ENCODE measurements at places on chromosomes 7 and 10.

DNA sequence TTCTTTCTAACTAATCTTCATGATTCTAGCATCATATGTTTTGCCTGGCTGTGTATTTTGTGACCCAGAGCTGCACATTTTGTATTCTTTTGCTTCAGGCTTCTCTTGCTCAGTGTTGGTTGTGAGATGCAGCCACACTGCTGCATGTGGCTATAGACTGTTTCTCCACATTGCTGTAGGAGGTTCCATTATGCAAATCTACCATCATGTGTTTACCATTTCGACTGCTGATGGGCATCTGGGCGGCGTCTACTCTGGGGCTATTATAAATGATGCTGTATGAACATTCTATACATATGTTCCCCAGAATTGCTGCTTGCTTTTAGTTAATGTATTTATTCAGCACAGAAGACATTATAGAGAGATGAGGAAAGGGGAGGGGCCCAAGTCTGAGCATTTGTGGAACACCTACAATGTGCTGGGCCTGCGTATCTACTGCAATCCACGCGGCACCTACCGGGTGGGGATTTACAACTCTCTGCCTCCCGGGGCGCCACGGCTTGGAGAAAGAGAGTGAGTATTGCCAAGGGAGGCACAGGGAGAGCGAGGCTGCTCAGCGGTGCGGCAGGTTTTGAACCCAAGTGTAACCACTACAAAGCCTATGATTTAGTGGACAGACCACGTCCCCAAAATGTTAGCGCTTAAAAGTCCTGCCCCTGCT lies 172.5 kb downstream of the PRKAG2 start:
- no peak for DNase-seq

DNA sequence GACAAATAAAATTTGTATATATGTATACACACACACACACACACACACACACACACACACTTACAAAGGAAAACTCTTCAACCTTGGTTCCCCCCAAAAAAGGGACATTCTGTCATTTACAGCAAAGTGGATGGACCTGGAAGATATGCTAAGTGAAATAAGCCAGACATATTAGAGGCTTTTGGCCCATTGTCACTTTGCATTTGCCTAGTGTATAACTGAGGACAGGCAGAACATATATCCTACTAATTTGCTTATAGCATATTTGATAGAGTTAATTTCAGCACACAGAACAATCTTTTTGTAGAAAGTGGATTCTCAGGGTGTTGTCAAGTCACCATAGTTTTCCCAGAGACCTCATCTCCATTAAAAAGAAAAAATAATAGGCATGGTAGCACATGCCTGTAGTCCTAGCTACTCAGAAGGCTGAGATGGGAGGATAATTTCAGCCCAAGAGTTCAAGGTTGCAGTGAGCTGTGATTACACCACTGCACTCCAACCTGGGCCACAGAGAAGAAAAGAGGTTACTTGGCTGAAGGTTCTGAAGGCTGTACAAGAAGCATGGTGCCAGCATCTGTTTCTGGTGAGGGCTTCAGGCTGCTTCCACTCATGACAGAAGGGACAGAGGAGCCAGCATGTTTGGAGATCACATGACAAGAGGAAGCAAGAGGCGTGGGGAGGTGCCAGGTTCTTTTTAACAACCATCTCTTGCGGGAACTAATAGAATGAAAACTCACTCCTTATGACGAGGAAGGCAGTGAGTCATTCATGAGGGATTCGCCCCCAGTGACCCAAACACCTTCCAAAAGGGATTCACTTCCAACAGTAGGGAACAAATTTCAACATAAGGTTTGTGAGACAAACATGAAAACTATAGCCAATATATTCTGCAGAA lies 135.6 kb downstream of the TMEM168 start:
- DNase-seq: no peak

- peak; percentile 67 for DNase-seq
These were observed 10.8 kb upstream of the XPNPEP1 start for GRCh38 chr10:109933984-109934565.

DNA sequence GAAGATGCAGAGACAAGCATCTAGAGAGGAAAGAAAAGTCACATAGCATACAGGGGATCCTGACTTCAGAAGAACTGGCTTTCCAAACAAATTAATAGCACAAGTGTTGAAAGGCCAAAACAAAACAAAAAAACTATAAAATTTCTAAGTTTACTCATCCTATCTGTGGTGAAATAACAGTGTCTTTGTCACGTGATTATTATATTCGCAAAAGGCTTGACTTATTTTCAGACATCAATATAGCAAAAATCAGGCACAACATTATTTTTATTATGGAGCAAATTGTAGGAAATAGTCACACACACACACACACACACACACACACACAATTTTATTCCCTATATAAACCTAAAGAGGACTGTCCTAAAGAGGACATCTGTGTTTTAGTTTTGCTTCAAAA lies 272.3 kb downstream of the CNTNAP2 start:
- no peak for DNase-seq

DNA sequence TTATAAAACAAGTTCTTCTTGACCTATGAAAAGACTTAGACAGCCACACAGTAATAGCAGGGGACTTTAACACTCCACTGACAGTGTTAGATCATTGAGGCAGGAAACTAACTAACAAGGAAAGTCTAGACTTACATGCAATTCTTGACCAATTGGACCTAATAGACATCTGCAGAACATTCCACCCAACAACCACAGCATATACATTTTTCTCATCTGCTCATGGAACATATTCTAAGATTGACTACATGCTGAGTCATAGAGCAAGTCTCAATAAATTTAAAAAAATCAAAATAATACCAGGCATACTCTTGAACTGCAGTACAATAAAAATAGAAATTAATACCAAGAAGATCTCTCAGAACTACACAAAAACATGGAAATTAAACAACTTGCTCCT lies 219.5 kb upstream of the HPS1 start:
- no peak for DNase-seq

DNA sequence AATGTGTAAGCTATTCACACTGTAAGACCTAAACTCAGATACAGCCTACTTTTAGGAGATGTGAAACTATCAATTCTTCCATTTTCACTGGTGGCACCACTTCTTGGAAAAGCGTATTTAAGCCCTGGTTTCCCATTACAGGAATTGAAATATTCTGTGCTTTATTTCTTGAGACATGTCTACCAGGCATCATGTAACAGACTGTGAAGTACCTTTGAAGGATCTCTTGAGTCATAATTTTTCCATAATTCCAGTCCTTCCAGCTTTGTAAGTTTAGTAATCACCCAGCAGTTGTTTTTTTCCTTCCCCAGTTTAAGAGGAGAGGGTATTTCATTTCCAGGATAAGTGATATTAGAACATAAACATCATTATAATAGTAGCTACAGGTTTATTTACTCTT lies 186.0 kb upstream of the PRPS1L1 start:
- no peak for DNase-seq

DNA sequence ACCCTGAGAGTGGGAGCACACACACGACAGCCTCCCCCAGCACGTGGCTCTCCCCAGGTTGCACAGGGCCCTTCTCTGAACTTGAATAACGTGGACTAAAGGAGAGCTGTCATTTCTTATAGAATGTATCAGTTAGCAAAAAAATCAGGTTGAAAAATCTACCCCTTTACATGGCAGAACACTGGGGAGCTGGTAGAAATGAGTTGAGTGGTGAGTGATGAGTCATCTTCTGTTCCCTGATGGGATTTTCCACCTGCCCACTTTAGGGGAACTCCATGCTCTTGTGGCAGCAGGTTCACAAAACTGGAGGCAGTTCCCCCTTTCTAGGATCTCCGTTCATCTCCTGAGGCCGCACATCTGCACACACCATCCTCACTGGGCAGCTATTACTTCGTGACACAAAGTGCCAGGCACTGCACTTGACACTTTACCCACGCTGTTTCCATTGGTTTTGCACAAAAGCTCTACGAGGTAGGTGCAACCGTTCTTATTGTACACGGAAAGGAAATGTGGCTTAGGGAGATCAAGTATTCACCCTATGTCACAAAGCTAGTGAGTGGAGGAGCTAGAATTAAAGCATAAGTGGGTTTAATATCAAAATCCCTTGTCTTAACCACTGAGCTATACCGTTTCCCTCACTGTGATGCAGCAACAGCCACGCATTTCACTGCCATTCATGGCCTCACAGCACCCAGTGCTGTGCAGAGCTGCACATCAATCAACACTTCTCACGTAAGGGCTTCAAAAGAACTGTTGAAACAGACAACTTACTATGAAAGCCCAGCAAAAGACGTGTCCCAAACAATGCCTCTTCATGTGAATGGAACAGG lies 80.2 kb downstream of the RNF216 start:
- peak; percentile 44 for DNase-seq

- no peak for DNase-seq
These were observed 74.1 kb downstream of the ADD3 start for GRCh38 chr10:110081911-110082310.

GRCh38 chr7:78261739-78262138 lies 463.2 kb downstream of the PHTF2 start:
- DNase-seq: no peak

DNA sequence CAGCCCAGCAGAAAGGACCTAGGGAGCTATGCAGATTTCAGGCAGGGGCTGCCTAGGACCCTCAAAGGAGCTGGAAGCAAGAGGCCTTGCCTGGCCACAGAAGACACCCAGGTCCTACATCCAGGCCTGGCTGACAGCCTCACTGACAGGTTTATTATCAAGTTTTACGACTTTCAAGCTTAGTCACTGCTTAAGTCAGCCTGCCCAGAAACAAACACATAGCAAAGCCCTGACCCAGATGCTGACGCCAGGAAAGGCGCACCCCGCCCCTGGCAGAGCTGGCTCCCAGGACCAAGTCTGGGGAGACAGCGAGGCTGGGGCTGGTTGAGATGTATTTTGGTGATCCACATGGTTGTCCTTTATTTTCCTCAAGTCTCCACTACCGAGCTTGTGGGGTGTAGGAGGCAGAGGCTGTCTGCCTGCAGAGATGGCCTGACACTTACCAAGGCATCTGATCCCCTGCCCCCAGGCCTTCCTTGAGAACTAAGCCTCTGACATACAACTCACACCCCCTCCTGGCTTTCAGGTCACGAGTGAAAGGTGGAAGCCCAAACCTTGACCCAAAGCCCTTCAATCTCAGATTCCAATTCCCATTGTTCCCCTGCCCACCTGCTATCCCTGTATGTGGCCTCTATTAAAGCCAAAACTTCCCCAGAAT lies 80.7 kb upstream of the EMX2 start:
- no peak for DNase-seq

All from central memory CD4-positive, alpha-beta T cell (primary cell).